ENCODE measurements at places on chromosomes 4 and X.

- DNase-seq: no peak
Measured at GRCh38 chr4:173254646-173255045, 79.5 kb downstream of the HMGB2 start.

DNA sequence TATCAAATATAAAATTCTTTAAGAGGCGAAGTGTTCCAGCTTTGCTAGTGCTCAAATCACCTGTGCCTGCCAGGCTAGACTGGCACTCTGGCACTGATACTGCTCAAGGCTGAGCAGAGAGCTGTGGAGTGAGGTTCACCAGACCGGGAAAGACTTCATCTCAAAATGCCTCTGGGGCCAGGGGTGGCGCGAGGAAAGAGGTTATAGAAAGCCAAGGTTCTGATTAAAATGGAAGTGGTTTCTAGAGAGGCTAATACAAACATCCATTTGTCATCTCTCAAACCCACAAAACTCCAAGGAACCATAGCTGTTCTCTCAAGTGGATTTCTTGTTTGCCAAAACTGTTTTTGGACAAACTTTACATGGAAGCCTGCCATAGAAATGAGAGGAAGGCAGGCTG is 41.5 kb downstream of the F11 start:
- no peak for DNase-seq

GRCh38 chr4:27442146-27442545 is 581.5 kb downstream of the STIM2 start:
- no peak for DNase-seq

DNA sequence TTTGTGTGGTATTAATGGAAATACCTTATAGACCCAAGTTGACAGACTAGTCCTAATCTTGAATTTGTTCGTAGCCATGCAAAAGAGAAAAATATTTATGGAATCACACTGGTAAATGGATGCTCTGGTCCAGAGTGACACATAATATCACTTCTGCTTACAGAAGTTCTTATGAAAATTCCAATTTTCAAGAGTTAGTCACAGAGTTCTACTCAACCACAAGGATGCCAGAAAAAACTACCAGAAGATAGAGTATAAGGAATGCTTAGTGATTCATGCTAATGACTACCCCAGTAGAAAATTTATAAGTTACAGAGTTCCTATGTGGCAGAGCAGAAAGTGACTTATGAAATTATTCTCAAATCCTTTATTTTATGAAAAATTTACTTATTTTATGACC is 1384.8 kb downstream of the FAM133A start:
- DNase-seq: no peak

DNA sequence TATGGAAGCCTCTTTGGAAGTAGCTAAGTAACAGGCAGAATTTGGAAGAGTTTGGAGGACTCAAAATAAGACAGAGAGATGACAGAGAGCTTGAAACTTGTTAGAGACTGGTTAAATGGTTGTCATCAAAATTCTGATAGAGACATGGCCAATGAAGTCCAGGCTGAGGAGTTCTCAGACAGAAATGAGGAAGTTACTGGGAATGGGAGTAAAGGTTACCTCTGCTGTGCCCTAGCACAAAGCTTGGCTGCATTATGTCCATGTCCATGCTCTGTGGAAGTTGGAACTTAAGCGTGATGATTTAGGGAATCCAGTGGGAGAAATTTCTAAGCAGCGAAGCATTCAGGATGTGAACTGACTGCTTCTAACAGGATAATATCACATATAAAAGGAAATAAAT is 146.2 kb upstream of the NDST4 start:
- no peak for DNase-seq

- no peak for DNase-seq
Measured at GRCh38 chrX:133546441-133546840, 131.2 kb upstream of the GPC4 start.

GRCh38 chr4:154743683-154744340 is at the start of gene LRAT:
Gene LRAT, plus strand, starts transcription at chr4:154744000. Its CDS starts 327 bp downstream, at chr4:154744327.
- DNase-seq: no peak

DNA sequence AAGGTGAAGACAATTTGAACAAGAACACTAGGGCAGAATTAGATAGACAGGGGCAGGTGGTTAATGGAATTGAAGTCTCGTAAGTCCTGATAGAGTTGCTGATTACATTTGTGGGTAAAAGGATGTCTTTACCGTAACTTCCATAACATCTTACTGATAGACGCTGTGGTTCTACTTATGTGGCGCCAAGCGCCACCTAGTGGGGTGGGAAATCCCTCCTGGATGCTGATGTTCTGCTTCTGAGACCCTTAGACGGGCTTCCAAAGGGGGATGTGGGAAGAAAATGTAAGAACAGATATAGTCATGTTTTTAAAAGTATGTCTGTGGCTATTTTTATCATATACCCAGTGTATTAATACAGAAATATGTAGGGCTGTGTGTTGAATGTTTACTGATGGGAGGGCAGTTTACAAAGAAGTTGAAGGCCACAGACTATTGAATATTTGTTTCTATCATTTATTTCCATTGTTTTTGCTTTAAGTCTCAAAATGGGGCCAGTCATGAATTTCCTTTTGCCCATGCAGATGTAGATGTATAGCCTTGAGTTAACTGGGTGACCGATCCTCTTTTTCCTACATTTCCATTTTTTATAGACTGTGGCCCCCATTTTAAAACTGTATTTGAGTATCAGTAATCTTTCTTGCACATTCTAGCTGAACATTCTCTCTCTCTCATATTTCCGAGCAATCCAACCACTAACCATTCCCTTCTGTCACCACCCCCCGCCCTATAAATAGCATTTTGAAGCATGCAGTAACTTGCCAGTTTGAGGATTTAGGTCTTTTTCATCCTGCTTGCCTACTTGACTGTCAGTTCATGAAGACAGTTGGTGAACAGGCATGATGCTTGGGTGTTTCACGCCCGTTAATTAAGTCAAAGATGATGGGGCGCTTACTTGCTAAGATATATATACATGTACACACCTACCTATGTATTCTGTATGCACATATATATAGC is 12.1 kb upstream of the TLR8 start:
- DNase-seq: peak; percentile 8

DNA sequence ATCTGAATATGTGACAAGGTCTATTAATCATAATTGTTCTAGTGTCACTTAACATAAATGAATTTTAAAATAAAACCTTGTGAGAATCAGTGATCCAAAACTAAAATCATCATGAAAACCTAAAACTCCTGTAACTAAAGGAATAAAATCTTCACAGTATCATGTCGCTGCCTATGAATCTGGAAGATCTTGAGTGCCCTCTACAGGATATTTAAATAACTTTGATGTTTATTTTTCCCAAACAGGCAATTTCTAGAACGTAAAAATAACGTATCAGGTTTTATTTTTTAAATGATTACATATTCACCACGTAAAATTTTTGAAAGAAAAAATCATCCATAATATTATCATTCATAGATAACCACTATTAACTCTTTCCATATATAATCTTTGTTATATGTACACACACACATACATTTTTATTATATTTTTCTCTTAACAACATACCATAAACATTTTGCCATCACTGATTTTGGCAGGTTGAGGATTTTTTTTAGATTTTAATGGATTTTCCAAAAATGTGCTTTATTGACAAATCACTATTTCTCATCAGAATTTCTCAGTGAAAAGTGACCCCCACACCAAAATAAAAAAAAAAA is 79.6 kb downstream of the COMMD8 start:
- no peak for DNase-seq

- DNase-seq: no peak
Measured at GRCh38 chrX:96453139-96453538, 231.5 kb upstream of the DIAPH2 start.

DNA sequence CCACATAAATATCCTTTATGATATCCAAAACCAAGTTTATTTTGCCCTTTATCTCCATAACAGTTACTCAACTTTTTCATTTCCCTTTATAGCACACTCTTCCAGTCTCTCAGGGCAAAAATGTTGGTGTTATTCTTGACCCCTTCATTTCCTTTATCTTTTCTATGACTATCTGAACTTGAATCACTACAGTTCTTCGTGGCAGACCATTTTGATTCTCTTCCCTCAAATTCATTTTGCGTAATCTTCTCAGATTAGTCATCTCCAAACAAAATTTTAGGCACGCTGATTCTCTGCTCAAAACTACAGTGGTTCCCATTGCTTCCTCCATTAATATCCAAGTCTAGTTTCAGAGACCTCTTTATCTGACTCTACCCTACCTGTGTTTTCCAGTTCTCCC is 26.1 kb downstream of the RUFY3 start:
- DNase-seq: peak; percentile 49

- DNase-seq: no peak
Measured at GRCh38 chr4:4422856-4423499, 36.1 kb downstream of the NSG1 start.

- no peak for DNase-seq
Measured at GRCh38 chrX:153200462-153200861, 21.4 kb downstream of the MAGEA1 start.

DNA sequence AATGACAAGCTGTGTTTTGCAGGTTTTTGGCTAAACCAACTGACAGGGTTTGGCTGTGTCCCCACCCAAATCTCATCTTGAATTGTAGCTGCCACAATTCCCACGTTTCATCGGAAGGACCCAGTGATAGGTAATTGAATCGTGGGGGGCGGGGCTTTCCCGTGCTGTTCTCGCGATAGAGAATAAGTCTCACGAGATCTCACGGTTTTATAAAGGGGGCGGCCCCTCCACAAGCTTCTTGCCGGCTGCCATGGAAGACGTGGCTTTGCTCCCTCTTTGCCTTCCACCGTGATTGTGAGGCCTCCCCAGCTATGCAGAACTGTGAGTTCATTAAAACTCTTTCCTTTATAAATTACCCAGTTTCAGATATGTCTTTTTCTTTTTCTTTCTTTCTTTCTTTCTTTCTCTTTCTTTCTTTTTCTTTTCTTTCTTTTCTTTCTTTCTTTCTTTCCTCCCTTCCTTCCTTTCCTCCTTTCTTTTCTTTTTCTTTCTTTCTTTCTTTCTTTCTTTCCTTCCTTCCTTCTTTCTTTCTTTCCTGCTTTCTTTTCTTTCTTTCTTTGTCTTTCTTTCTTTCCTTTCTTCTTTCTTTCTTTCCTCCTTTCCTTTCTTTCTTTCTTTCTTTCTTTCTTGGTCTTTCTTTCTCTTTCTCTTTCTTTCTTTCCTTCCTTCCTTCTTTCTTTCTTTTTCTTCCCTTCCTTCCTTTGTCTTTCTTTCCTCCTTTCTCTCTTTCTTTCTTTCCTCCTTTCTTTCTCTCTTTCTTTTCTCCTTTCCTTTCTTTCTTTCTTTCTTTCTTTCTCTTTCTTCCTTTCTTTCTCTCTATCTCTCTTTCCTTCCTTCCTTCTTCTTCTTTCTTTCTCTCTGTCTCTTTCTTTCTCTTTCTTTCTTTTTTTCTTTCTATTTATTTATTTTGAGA is 54.8 kb downstream of the SHOX start:
- no peak for DNase-seq

GRCh38 chrX:29466456-29466855 is 748.9 kb upstream of the MAGEB2 start:
- DNase-seq: no peak

DNA sequence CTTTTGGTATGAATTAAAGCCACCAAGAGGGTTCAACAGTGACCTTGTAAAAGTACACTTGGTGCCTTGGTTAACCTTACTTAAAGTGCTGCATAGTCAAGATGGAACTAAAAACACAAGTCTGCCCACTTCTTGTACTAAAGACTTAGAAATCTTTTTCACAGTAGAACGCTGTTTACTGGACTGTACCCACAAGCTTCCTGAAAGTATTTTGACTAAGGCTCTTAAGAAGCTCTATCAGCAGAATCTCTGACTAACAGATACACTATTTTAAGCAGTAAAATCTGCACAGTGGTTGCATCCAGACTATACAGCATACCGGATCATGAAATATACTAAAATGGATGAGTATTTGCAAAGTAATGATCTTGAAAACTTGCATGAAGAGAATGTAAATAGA is 7.2 kb downstream of the RAB28 start:
- peak; percentile 57 for DNase-seq

DNA sequence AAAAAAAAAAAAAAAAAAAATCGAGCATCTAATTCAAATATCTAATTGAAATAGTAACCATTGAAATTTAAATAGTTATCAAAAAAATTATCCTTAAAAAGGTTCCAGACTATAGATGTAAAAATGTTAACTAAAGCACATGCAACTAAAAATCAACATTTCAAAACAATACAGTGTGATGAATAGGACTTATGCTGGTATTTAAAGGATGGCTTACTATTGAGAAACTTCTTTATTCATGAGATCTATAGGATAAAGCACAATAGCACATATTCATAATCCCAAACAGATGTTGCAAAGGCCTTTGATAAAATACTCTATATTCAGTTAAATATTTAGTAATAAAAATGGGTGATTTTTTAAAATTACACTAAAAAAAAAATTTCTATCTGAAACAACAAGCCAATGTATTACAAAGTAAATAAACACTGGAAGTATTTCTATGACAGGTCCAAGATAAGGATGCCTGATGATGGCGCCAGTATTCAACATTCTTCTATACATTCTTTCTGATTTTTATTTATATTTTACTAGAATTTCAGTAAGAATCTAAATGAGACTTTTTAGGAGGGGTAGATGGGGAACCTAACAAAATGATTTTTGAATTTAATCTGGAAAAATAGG is 26.3 kb downstream of the DCLK2 start:
- DNase-seq: no peak

- DNase-seq: peak; percentile 44
Measured at GRCh38 chr4:85836588-85837438, 361.9 kb downstream of the ARHGAP24 start.

DNA sequence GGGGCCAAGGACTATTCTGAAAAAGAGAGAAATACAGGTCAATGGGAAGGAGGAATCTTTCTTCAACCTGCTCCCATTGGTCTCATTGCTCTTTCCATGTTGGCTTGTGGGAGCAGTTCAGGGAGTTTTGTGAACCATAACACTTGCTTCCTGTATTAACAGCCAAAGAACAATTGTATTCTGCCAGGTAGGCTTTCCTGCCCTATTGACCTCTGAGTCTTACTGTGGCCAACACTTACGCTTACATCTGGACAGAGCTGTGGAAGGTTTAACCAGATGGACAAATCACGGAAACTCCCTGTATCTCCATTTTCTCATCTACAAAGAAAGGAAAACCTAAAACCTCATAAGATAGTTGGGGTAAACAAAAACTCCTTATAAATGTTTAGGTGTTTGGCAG is 30.7 kb downstream of the MID1IP1 start:
- no peak for DNase-seq

DNA sequence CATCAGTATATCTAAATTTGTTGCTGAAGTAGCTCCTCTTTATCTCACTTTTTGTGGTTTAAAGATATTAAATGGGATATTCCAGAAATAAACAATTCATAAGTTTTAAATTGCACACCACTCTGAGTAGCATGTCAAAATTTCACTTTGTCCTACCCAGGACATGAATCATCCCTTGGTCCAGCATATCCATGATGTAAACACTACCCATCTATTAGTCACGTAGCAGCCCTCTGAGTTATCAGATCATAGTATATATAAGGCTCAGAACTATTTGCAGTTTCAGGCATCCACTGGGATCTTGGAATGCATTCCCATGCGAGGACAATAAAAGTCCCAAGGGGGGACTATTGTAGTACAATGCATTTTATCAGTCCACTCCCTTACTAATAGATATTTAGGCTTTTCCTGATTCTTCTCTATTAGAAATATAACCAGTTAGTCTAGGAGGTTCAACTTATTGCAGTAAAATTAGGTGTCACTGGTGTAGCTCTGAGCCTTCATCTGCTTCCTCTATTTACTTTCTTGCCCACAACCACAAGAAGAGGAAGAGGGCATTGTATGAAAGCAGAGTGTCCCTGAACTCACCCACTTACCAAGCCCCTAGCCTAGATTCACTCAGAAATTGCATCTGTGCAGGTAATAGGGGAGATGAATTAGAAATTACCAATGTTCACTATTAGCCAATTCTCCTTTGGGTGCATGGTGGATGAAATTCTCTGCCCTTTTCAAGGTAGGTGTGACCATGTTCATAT is 409.8 kb upstream of the GALNT7 start:
- DNase-seq: peak; percentile 70

Data from brain microvascular endothelial cell (primary cell).